Tibial artery (tissue), 4 donors: ENCODE measurements at places on chromosomes 2 and 18.

- no peak for DNase-seq
Observed at GRCh38 chr2:16058256-16058655, 117.9 kb downstream of the MYCN start.

- no peak for DNase-seq
Observed at GRCh38 chr2:119477113-119477505, 45.5 kb downstream of the TMEM37 start.

- no peak for DNase-seq
Observed at GRCh38 chr2:53780056-53780455, 6.7 kb downstream of the ASB3 start.

DNA sequence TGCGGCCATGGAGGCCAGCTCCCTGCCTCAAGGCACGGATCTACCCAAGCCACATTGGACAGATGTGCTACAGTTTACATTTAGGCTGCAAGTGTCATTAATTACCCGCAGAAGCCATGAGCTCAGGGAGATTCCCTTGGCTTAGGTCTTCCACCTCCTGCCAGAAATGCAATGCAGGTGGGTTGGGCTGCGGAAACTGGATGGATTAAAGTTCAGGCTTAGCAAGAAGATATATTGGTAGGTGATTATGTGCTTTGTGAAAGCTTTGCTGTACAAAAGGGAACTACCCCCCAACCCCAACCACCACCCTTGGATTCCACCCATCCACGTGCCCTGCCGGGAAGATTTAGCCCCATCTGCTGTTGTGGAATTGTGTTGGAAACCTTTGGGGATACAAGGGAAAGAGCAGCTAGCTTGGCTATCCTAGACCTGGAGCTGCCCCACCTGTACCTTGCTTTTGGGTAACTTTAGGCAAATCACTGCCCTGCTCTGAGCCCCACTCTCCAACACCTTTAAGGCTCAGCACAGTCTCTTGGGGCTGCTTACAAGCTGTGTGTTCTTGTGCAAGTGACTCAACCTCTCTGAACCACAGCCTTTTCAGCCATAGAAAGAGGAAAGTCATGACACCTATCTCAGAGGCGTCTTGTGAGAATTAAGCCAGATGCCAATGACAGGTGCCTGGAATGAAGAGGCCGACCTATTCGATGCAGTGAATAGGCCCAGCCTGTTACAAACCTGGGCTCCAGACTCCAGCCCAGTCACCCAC, 141.6 kb upstream of the GLI2 start:
- no peak for DNase-seq

- no peak for DNase-seq
Observed at GRCh38 chr2:29724282-29724681, 197.1 kb downstream of the ALK start.

DNA sequence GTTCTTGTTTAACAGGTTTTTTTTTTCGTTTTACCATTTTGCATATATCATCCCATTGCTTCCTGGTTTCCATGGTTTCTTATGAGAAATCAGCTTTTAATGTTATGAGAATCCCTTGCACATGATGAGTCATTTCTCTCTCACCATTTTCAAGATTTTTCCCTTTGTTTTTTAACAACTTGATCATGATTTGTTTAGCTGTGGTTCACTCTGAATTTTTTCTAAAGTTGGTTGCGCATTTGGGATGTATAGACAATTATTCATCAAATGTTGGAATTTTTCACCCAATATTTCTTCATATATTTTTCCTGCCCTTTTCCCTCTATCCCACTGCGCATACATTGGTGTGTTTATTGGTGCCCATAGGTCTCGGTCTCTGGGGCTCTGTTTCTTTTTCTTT, 42.4 kb upstream of the BIN1 start:
- DNase-seq, result no peak

DNA sequence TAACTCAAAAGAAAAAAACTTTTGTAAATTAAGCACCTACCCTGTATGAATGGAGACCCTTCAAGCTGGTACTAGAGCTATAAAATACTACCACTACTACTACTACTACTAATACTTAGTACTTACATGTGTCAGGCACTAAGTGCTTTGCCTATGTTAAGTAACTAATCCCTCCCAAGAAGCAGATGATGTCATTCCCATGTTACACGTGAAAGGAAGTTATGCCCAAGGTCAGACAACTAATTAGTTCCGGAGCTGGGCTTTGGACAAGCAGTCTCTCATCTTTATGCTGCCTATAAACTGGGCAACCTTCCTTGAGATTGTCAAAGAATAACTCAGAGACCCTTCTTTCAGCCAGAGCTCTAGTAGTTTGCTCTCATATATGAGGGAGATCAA, 13.9 kb upstream of the ATP6V1B1 start:
- DNase-seq, result no peak

- no peak for DNase-seq
Observed at GRCh38 chr2:153786016-153786415, 85.7 kb upstream of the GALNT13 start.

DNA sequence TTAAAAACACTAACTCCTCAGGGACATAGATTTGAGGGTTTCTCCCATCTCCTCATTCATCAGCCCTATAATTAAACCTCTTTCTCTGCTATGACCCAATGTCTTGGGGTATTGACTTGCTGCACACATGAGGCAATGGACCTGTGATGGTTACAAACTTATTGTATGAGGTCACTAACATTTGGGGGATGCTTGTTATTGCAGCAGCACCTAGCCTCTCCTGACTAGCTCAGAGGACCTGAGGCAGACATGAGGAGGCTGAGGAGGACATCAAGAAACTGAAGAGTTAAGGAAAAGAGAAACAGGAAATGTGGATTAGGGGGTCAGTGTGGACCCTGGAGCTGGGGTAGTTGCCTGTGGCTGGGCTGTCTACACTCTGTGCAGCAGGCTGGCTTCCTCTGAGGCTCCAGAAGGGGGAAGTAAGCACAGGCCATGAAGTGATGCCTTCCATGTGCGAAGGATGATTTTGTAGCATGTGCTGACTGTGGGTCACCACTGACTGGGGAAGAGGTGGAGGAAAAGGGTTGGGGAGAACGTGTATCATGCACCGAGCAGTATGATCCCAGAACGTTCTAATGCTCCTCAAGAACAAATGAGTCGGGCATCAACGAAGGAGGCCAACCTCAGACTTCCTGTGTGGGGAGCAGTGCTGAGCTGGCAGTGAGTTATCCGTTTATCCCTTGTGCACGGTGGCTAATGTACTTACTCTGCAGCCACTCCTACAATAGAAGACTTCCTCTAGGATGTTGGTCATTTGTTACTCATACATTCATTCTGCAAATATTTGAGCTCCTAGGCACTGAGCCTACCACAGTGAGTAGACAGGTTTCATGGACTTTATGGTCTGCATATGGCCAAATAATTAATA, 42.1 kb upstream of the RFX8 start:
- no peak for DNase-seq

GRCh38 chr2:234630801-234631261, 133.9 kb upstream of the ARL4C start:
- no peak for DNase-seq

- no peak for DNase-seq
Observed at GRCh38 chr18:34153711-34154110, 71.0 kb downstream of the NOL4 start.

DNA sequence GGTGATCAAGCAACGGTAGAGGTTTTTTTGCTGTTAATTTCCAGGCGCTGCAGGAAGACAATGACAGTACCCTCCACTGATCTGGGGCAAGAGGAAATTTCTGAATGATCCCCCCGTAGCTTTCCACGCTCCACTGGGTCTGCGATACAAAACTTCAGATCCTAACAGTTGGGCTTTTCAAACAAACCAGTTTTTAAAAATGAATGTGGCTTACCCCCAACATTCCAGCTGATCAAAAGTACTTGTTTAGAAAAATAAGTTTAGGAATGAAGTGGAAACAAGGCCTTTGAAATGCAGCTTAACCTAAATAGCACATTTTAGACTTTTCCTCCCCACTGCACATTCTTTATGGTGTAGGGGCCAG, 5.7 kb downstream of the ZFP36L2 start:
- no peak for DNase-seq

GRCh38 chr18:69638056-69638455, 237.4 kb downstream of the DOK6 start:
- DNase-seq, result no peak

GRCh38 chr2:176067589-176068418, 16.0 kb downstream of the EVX2 start:
- no peak for DNase-seq
